Non-pigmented ciliary epithelial cell (primary cell): ENCODE measurements at places on chromosomes 3 and 15.

- no peak for DNase-seq
Measured at GRCh38 chr15:73601451-73602445, 31.4 kb downstream of the NPTN start.

- no peak for DNase-seq
Measured at GRCh38 chr3:69092030-69092516, 7.3 kb downstream of the ARL6IP5 start.

GRCh38 chr3:174270841-174271240 is 588.3 kb upstream of the NAALADL2 start:
- DNase-seq, result peak; percentile 34

DNA sequence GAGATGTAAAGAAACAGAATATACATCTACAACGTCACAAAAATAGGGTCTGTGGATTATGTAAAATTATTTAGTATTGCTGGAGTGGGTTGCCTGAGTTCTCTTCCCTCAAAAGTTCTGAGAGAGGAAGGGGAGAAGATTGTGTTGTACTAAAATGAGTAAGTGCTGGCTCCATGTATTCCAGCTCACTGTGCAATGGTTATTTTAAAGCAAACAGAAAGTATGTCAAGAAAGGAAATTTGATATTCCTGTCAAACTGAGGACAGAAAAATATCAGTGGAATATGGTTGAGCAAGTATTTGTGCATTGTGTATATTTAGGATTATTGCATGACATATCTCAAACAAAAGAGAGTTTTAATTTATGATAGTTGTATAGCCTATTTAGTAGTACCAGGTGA is 2.2 kb downstream of the TRPC1 start:
- DNase-seq, result no peak

GRCh38 chr15:39199076-39199475 is 381.8 kb upstream of the THBS1 start:
- no peak for DNase-seq

DNA sequence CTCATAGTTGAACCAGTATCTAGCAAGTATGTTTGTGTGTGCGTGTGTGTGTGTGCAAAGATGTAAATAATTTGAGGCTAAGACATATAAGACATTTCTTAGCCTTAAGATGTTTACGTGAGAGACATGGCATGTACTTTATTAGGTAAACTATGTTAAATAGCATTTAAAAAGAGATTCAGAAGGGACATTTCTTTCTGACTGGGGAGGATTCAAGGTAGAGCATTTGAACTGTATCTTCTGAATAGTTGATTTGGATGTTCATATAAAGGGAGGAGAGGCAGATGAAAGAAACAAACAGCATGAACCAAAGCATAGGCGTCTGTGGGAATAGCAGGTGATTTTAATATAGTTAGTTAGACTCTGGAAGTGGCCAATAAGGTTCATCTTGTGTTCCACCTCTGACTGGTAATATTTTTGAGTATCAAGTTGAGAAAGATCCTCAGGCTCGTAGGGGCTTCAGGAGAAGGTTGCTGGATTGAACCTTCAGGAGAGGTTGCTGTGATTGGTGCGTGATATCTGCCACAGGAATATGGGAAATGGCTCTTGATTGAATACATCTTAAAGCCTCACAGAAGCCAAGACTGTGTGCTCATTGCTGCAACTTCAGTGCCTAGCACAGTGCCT is 12.6 kb downstream of the NFKBIZ start:
- DNase-seq, result no peak

DNA sequence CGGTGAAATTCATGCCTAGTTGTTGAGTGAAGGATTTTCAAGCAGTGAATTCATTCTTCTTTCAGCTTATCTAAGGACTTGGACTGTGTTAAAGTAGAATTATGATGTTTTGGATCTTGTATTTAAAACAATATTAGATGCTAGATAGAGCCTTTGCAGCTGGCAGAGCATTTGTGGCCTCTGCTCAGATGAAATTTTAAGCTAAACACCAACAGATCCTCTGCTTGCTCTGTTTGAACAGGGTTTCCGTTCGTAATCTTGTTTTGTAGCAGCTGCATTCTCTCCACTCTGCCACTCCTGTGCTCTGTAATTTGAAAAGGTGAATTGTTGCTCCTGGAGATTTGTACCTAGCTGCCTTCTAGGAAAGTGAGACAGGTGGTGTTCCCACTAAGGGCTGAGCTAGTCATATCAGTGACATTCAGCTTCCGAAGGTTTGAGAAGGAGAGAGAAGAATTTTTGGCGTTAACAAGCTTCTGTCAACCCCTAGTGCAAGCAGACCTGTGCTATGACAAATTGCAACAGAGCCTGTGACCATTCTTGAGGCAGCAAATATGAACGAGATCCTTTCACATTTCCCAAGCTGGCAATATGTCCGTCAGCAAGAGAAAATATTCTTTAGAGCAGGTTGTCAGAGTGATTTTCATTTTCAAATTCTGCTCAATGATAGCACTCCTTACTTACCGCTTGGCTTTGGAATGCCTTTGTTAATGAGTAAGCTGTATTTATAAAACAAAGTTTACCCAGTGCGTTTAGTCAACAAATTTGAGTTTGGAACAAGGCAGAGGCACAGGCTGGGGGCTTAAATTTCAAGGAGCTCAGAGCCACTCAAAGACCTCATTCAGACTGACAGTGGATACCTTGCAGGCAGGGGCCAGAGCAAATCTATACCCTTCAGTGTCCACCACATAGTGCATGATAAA is 5.3 kb downstream of the CHST2 start:
- no peak for DNase-seq

- DNase-seq, result no peak
Measured at GRCh38 chr15:93124126-93124525, 35.1 kb upstream of the RGMA start.

DNA sequence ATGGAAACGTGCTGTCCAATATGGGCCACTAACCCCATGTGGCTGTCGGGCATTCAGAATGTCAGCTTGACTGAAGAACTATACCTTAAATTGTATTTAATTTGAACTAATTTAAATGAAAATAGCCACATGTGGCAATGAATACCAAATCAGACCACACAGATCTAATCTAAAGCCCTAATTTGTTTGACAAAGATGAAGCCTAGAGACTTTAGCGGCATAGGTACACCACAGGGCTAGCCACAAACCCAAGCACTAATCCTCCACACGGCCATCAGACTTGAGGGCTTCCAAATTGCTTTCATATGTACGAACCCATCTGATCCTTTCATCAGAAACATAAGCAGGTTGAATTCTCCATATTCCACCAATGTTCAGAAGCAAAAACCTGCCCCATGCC is 81.4 kb downstream of the SHQ1 start:
- DNase-seq, result no peak

DNA sequence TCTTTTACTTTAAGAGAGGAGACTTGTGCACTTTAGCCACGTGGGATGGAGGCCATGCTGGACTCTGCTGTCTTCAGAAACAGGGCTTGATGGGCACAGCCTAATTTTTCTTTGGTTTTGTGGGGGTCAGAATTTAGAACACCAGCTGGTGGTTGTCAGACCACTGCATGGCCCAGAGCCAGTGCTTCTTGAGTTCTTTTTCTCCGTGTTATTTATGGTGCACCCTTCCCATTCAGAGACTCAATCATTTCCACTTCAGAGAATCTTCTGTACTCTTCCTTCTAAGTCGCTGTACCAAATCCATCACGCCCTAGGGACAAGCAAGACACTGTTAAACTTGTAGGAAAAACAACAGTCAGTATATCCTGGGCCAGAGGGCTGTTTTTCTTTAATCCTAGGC is 20.1 kb downstream of the PRR23A start:
- DNase-seq, result no peak

- no peak for DNase-seq
Measured at GRCh38 chr3:190005343-190006113, 115.2 kb downstream of the P3H2 start.

DNA sequence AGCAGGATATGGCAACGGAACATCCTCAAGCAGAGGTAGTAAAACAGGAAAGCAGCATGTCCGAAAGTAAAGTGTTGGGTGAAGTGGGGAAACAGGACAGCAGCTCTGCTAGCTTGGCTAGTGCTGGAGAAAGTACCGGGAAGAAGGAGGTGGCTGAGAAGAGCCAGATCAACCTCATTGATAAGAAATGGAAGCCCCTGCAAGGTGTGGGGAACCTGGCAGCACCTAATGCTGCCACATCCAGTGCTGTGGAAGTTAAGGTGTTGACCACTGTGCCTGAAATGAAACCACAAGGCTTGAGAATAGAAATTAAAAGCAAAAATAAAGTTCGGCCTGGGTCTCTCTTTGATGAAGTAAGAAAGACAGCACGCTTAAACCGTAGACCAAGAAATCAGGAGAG is 14.3 kb upstream of the ZBTB47 start:
- no peak for DNase-seq

GRCh38 chr3:105629718-105630117 is 239.1 kb downstream of the CBLB start:
- no peak for DNase-seq

DNA sequence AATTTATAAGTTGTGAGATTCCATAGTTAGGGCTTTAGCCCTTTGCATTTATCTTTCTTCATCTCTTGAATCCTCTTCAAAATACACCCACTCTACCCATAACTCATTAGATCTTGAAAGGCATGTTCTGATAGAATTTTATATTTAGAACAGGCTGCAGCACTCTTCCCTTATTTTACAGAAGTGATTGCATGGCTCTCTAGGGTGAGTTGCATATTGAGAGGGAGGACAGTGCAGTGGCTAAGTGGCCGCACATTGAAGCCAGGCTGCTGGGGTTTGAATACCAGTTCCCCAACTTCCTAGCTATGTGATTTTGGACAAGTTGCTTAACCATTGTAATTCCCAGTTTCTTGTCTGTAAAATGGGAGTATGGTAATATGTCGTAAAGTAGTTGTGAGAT is 2.5 kb downstream of the CD86 start:
- no peak for DNase-seq
